ENCODE measurements at places on chromosomes 11 and 22.

- no peak for DNase-seq
Measured at GRCh38 chr11:81026032-81026431, 1585.2 kb upstream of the TENM4 start.

DNA sequence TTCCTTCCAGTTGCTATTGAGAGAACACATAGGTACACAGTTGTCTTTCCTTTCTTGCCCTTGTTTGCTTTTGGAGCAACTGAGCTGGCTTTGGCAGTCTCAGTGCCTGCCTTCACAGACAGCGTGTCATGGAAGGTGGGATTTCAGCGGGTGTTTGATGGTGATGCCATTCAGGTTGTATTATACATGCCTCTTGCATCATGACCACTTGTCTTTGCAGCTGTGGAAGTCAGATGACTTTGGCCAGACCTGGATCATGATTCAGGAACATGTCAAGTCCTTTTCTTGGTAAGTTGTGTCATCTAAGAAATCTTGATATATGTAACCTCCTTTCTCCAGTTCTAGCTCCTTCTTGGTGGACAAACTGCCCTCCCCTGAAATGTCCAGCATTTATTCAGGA, 37.1 kb upstream of the SORL1-AS1 start:
- DNase-seq, result no peak

DNA sequence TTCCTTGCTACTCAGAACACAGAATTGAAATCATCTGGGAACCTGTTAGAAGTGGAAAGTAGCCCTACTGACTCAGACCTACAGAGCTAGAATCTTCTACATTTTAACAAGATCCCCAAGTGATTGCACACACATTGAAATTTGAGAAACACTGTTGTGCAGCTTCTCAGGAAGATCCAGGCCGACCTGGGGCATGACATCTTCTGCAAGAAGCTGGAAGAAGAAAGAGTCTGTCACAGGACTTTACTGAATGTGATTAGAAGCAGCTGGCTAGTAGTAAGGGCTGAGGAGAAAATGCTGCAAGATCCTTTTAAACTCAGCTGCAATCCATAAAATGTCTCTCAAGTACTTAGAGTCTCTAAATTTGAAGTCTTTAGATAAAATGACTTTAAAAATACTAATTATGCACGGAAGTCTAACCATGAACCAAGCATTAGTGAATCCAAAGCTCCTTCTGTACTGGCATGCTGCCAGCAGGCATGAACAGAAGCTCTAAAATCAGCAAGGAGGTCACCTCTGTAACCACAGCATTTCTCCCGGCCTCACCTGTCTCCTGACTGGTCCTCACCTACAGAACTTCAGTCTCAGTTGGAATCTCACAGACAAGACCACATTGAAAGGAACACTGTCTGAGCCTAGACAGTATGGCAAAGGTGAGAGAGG, 85.0 kb downstream of the SERGEF start:
- no peak for DNase-seq

GRCh38 chr11:76007166-76007565, 192.2 kb downstream of the UVRAG start:
- no peak for DNase-seq

DNA sequence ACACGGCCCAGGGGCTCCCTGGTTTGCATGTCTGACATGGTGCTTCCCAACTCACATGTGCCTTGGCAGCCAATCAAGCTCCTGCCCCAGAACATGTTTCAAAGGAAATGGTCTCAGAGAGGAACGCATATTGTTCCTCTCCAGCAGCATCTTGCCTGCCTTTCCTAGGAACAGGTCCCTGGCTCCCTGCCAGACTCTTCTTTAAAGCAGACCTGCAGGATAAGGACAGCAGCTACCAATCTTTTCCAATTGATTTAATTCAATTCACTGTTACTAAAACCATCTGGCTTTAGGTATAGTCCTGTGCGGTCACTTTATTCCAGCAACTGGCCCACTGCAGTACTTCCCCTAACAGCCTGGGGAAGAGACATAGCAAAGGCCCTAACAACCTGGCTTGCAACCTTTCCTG, 79.9 kb downstream of the AMBRA1 start:
- no peak for DNase-seq

DNA sequence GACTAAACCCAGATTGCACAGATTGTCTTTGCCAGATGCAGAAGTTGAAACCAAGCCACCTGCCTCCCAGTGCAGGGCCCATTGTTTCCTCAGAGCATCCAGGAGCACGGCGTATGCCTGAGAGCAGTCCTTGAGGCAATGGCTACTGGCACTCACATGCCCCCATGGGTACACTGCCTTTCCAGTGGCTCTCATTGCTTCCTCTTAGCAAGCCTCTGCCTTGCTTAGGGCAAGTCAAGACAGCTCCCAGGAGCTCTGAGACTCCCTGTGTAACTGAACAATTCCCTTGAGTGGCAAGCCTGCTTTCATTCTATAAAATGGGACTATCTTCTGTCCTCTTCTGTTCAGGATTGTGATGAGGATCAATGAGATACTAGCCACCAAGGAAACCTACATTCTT, 4.1 kb downstream of the SYTL2 start:
- DNase-seq, result no peak

GRCh38 chr11:15258433-15259165, 143.9 kb downstream of the INSC start:
- no peak for DNase-seq

GRCh38 chr11:121458551-121458950, 5.8 kb upstream of the SORL1-AS1 start:
- DNase-seq, result no peak

- DNase-seq, result no peak
Measured at GRCh38 chr22:45632791-45633515, 38.7 kb upstream of the ATXN10 start.

DNA sequence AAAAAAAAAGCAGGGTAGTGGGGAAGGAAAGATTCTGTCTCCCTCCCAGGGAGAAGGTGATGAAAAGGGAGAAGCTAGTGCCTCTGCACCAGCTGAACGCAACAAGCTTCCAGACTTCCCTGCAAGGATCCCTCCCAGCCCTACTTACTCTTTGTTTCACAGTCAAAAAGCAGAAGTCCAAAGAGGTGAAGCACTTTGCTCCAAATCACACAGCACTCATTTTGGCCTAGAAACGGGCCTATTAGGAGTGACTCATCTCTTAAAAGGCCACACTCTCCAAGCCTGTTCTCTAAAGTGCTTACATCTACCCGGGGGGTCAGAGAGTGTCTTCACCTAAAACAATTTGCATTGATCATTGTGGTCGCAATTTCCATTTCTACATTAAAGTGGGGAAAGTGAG, 17.7 kb upstream of the GRK3 start:
- peak; percentile 30 for DNase-seq

DNA sequence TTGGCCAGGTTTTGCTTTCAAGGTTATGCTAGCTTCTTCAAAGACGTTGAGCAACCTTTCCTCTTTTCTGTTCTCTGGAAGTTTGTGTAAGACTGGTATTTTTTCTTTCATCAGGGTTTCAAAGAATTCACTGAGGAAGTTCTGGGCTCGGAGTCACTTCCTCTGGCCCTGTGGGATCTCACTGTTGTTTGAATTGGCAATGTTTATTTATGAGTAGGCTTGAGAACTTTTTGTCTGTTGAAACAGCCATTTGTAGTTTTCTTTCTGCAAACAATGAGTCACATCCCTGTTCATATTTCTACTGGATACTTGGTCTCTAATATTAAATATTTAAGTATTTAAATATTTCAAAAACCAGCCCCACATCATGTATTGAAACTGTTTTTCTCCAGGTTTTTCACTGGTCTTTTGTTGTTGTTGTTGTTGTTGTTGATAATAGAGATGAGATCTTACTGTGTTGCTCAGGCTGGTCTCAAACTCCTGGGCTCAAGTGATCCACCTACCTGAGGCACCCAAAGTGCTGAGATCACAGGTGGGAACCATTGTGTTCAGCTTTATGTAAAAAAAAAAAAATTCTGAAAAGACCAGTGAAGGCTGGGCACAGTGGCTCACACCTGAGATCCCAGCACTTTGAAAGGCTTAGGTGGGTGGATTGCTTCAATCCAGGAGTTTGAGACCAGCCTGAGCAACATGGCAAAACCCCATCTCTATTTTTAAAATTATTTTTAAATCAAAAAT, 26.9 kb downstream of the SUSD2 start:
- DNase-seq, result peak; percentile 38

GRCh38 chr22:36291831-36292740, 39.2 kb downstream of the APOL1 start:
- DNase-seq, result no peak

- no peak for DNase-seq
Measured at GRCh38 chr11:76226626-76227025, 20.3 kb upstream of the WNT11 start.

DNA sequence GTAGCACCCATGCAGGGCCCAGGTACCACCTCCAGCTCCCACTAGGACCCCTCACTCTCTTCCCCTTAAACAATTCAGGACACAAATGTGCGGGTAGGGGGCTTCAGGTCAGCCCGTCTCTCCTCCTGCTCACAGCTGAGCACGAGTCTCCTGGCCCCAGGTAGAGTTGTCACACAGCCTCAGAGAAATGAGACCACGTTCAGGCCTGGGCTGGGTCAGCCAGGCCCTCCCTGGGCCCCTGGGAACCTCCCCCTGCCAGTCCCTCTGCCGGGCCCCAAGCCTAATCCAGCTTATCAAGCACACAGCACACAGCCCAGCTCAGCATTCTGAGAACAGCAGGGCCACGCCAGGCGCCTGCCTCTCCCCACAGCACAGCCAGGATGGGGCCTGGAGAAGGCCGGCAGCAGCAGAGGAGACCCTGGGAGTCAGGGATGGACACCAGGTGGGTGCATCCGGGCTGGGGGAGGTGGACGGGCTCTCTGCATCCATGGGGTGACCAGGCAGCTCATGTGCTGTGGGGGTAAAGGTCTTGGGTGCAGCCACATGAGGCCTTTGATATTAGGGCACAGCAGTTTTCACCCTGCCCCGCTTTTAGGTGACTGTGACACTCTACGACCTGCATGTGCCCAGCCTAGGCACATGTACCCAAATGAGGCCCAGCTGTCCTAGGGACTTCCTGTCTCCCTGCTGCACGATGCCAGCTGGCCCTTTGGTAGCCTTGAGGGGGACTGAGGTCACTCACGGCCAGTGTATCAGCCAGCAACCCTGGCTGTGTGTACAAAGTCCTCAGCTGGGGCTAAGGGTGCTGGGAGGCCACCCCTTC, 87.0 kb downstream of the MORC2 start:
- no peak for DNase-seq

GRCh38 chr11:44344921-44345320, 35.0 kb upstream of the ALX4 start:
- DNase-seq, result no peak

DNA sequence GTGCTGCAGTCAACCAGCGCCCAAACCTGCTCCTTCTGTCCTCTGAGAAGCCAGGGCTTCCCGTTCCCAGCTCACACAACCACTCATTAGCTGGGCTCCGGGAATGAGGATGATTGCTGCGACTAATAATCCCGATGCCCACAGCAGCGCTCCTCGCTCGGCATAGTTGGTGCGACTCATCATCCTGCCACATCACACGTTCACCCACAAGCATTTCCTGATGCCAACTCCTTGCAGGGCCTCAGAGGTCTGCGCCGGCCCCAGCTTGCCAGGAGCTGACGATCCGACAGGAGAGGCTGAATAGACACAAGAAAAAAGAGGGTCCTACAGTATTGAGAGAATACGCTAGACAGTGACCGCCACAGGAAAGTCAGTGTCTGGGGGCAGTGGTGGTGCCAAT, 10.6 kb upstream of the CSNK1E start:
- no peak for DNase-seq

DNA sequence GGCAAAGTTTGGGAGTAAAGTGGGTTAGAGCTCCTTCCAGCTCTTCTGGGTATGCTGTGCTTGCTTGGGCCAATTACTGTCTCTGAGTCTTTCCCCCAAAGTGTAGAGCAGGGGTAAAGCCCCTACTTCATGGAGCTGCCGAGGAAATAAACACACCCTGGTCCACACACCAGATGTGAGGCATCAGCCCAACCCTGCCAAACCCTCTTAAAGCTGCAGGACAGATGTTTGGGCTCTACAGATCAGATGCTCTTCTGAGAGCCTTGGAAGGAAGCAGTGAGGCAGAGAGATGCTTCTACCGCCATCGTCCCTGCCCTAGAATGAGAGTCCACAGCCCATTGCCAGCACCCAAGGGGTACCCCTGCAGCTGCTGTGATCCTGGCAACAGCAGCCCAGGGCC, 64.7 kb downstream of the ELFN2 start:
- no peak for DNase-seq

DNA sequence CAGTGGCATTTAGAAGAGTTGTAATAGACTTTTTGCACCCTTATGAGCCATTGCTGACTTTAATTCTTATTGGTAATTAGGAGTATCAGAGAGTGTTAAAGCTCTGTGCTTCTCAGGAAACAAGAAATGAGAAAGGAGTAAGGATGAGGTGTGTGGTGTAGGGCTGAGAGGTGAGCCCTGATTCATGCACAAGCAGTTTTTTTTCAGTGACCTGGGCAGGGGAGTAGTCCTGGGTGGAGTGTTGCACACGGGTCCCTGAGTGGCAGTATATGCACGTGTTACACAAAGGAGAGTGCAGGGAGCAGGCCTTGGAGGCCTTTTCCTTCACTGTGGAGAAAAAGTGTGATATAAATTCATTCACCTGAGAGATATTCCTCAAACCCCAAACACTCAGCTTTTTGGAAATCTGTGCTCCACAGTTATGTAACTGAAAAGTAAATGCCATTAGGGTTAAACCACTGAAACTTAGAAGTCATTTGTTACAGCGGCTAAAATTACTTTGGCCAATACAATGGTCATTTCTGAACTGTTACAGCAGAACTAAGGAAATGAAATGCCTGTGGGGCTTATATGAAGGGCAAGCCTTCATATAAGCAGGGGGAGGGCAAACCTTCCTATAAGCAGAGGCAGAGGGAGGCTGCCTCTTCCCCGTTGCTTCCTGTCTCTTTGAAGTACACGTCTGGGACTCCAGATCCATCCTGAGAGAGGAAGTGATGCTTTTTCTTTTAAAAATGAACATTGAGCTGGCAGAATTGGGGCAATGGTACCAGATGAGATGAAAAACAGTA, 62.6 kb upstream of the OLFML1 start:
- DNase-seq, result no peak

DNA sequence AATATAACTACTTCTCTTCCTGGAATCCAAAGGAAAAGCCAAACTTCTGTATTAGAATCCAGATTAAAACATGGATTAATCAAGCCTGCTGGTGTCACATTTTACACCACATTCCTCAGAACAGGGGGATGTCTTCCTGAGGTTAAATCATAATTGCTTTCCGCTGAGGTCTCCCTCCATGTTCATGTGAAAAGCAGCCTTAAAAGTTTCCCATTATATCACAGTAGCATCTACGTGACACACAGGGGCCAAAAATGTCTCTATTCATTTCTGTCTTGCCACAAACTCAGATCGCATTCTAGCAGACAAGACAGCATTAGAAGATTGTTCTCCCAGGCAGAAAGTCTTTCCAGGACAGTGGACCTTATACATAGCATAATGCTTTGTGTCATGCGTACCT, 788.7 kb downstream of the OPCML start:
- DNase-seq, result no peak

DNA sequence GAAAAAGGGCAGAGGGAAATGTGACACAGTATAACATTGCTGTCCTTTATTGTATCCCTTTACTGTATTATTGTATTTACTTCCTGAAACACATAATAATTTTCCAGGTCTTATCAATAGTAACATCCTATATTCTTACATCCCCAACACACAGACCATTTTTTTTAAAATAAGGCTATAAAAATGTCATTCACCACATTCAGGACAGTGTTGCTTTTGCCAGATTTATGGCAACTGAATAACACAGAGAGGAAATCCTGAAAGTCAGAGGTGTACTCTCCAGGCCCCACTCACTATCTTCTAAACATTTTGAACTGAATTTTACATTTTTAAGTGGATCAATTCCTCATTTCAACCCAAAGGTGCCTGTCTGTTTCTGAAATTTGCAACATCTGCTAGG, 104.8 kb upstream of the MTMR2 start:
- DNase-seq, result no peak

Data from CD4-positive, alpha-beta T cell treated with Interleukin-4 for 1 hour (primary cell).